ENCODE measurements at places on chromosomes 5 and 9. TPM values are rescaled to one million over a fixed set of nuclear protein-coding genes. Genes with fewer than 3 reads are reported as not detected.

DNA sequence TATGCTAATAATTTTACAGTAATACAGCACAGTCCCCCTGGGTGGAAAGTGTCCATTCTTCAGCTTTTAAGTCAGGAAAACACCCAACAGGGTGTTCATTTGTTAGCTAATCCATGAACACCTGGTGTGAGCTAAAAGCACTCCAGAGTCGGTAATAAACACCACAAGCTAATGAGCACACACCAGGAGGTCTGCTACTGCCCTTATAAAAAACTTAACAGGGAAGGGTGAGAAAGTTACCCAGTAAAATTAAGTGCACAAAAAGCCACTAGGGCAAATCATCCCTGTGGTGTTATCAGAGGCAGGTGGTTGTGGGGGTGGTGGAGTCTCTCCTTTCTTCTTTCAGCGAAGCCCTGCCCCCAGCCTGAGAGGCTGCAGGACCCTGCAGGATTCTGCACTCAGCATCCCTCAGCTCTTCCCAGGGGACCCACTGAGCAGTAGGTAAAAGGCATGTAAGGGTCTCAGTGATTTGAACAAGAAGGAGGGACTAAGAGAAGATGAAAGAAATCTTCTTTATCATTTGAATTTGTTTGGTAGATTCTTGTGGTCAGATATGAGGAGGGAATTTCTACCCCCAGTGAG is 14.4 kb downstream of the GDNF start:
- no peak for DNase-seq

GRCh38 chr5:14292766-14293658 is 149.9 kb downstream of the TRIO start:
- no peak for DNase-seq

DNA sequence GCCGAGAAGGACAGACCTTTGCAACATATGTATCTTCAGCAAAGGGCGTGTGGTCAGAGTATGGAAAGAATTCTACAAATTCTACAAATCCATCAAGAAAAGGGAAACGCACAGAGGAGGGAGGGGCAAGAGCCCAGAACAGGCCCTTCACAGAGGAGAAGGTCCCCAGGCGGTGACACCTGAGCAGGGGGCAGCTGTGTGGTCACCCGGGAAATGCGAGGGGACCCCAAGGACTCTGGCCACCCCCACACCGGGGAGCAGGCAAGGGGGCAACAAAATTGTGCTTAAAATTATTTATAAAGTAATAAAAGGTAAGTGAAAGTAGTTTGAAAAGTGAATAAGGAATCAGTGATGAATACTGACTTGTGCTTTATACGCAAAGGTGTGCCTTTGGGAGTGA is 17.6 kb downstream of the NACC2 start:
- no peak for DNase-seq

DNA sequence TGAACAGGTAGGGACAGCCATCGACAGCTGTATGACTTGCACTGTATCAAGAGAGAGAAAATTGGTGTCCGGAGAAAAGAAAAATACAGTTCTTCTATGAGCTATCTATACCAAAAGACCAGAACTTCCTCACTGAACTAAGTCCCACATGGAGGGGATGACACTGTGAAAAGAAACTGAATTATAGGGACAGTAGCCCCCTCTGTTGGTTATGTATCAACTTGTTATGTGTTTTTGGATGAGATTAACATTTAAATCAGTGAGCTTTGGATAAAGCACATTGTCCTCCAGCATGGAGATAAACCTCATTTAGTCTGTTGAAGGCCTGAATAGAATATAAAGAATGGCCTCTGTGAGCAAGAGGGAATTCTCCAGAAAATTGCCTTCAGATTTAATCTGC is 176.6 kb upstream of the SH3GL2 start:
- DNase-seq: no peak

The KLF4 gene
- 7.9 TPM for polyA plus RNA-seq

The HEMGN gene
- polyA plus RNA-seq: 2.8 TPM

DNA sequence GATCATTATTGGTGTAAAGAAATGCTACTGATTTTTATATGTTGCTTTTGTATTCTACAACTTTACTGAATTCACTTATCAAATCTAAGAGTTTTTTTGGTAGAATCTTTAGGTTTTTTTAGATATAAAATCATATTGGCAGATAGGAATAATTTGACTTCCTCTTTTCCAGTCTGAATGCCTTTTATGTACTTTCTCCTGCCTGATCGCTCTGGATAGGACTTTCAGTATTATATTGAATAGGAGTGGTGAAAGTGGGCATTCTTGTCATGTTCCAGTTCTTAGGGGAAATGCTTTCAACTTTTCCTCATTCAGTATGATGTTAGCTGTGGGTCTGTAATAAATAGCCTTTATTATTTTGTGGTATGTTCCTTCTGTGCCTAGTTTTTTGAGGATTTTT is 8.3 kb downstream of the AHRR start:
- DNase-seq: no peak

The SPATA6L gene
- 3.8 TPM for polyA plus RNA-seq

DNA sequence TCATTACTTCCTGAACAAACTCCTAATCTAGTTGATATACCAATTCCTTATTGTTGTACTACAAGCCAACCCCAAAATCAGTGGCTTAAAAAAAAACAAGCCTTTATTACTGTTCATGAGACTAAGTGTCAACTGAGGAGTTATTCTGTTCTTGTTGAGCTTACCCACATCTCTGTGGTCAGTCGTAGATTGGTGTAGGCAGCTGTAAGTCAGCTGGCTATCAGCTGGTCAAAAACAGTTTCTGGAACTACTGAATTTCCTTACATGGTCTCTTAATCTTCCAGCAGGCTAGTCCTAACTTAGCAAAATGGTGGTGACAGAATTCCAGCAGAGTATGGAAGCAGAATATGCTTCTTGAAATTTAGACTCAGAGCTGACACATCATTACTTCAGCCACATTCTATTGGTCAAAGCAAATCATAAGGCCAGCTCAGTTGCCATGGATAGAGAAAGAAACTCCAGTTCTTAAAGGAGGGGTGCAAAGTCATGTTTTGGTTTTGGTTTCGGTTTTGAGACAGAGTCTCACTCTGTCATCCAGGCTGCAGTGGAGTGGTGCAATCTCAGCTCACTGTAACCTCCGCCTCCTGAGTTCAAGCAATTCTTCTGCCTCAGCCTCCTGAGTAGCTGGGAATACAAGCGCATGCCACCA is 386.1 kb upstream of the MPDZ start:
- no peak for DNase-seq

- no peak for DNase-seq
Measured at GRCh38 chr5:74040065-74040551, 414.1 kb downstream of the ARHGEF28 start.

DNA sequence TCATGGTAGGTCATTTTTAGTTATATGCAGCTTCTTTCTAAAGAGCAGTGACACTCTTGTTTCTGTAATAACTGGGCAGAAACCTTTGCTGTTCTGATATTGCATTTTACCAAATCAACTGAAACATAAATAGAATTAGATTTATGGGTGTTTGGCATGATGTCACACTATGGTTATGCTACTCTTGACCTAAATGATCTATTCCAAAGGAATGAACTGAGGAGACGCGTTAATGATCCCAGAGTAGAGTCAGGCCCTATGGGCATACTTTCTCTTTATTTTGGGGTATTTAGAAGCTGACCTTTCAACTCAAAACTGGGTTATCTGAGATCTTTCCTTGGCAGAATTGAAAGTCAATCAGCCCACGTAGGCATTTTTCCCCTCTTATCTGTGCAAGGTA is 146.8 kb upstream of the ADAMTSL1 start:
- no peak for DNase-seq

DNA sequence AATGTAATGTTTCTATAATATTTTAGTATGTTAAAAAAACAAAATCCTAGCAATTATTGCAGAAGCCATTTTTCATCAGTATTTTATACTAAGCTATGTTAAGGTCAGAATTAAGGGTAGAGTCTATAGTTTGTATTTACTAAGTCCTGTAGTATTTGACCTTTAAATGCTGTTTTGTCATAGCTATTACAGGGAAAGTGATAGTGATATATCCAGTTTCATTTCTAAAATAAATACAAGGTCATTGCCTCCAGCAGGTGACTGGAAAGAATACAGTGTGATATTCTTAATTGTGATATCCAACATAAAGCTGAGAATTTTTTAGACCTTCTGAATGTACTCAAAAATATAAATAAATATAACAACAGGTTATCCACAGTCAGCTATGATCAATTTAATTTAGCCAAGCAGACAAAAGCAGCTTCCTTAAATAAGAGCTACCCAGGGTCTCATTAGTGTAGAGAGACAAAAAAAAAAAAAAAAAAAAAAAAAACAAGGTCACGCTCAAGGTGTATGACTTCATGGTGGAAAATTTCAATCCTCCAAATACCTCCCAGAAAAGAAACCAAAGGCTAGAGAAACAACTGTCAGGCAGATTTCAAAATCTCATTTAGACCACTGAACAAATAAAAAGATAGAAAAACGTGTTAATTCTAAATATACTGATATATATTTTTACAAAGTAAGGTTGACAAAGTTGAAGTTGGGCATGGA is 278.7 kb downstream of the HCN1 start:
- no peak for DNase-seq

GRCh38 chr9:33868440-33868973 is 51.5 kb downstream of the UBE2R2 start:
- no peak for DNase-seq

The CHD1 gene
- 51.1 TPM for polyA plus RNA-seq

DNA sequence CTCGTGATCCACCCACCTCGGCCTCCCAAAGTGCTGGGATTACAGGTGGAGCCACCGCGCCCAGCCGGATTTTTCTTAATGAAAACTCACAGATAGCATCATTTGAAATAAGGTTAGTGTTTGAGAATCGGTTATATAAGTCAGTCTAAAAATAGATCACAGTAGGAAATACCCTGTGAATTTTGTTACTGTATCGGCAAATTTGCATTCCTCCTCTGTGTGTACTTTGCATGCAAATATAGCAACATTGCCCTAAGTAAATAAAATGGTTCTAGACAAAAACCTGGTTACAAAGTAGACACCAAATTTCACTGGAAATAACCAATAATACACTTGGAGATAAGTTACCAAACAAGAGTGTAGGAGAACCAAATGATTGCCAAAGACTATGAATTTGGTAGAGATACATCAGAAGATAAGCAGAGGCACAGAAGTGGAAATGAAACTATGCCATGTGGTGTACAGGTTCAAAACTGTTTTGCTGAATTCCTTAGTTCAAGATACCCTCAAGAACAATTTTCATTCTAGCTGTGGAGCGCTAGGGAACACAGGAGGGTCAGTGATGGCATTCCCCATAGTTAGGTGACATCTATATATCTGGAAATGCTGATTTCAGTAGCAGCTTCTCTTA is 58.1 kb downstream of the ICE1 start:
- DNase-seq: no peak
